AG04449 (cell line): ENCODE measurements at places on chromosomes 11 and 22.

GRCh38 chr11:22699388-22699787 is 33.0 kb downstream of the GAS2 start:
- no peak for DNase-seq

- no peak for DNase-seq
Measured at GRCh38 chr11:92340839-92341238, 116.2 kb downstream of the FAT3 start.

DNA sequence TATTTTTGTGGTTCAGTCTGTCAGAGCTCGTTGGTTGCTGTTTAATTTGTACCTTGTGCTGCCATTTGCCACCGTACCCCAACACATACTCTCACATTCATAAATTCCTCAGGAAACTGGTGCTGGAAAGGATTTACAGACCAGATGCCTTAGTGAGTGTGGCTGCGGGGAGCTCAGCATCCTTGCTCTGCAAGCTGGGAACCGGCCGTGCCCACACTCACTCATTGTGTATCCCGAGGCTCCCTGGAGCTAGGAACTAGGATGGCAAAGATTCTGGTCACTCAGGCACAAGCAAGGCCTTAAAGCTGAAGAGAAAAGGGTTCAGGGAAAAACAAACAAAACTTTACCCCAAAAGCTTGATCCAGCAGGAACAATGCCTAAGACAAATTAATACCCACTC is 64.6 kb upstream of the TTC12 start:
- DNase-seq: no peak

GRCh38 chr11:62048100-62048499 is 75.7 kb upstream of the INCENP start:
- no peak for DNase-seq

DNA sequence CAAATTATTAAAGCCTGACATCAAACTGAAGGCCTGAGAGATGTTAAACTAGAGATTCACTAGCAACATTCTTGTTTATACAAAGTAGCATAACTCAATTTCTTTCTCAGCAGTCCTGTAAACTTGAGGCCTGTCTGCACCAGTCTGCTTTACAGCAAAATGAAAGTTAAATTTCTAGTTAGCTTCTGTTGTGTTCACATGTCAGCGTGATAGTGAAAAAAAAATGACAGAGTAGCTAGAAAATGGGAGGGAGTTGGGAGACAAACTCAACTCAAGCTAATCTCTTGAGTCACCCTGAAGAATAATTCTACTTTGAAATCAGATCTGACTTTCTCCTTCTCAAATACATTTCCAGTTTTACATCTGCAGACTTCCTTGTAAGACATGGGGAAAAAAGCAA is 6.5 kb downstream of the RBFOX2 start:
- DNase-seq: no peak
